Thymus (tissue), 14 donors: ENCODE measurements at places on chromosomes 2 and 18. TPM values are rescaled to one million over a fixed set of nuclear protein-coding genes. Genes with fewer than 3 reads are reported as not detected.

GRCh38 chr2:163794635-163795034 is 58.8 kb upstream of the FIGN start:
- H3K27ac ChIP-seq: no peak overlapping the region
- no peaks in the 10 kb centered on the region for H3K4me1 ChIP-seq
- no peaks in the 10 kb centered on the region for H3K27me3 ChIP-seq

DNA sequence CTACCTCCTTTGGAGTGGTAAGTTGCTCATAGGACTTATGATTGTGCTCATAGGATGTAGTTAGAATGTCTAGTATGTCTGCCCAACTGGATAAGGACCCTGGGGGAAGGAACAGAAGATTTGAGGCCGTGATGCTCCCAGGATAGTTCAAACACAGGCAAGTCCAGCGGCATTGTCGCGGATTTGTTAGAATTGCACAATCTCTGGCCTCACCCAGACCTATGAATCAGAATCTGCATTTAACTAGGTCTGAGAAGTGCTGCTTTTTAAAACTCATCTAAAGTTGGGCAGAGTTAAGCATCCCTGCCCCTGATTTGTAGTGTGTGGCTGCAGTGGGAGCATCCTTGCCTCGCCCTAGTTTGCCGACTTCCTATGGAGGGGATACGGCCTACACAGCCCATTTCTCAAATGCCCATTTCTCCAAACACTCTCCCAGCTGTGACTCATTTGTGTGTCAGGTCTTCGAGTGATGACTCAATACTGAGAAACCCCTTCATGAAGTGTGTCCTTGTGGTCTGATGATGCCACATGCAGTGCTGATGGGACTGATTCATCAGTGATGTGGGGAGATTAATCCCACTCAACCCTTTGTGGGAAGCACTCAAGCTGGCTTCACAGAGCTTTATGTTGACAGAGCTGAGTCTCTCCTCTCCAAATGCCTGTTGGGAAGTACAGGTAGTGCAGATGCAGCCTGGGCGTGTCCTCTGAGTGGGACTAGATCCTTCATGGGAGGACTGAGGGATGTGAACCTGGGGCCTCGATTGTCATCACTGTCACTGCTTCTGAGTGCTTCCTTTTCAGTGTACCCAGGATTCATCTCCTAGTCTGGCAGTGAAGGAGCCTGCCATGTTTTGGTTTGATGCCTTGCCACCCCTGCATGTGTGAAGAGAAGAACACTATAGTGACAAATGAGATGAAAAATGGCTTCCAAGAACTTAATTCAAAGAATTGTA is 18.7 kb downstream of the SMIM21 start:
- no peak overlapping the region for H3K4me3 ChIP-seq
- DNase-seq: no peak
- H3K27me3 ChIP-seq: no peaks in the 10 kb centered on the region
- no peaks in the 10 kb centered on the region for H3K36me3 ChIP-seq

The UGT1A10 gene
- total RNA-seq: 0.09 TPM

GRCh38 chr2:53512071-53512826 is 255.4 kb upstream of the CHAC2 start:
- DNase-seq: no peak
- H3K27me3 ChIP-seq: no peaks in the 10 kb centered on the region
- no peaks in the 10 kb centered on the region for H3K4me1 ChIP-seq
- no peak overlapping the region for H3K4me3 ChIP-seq

The IL1RN gene
- total RNA-seq: 2.7 TPM

The DHX57 gene
- 13.8 TPM for total RNA-seq

DNA sequence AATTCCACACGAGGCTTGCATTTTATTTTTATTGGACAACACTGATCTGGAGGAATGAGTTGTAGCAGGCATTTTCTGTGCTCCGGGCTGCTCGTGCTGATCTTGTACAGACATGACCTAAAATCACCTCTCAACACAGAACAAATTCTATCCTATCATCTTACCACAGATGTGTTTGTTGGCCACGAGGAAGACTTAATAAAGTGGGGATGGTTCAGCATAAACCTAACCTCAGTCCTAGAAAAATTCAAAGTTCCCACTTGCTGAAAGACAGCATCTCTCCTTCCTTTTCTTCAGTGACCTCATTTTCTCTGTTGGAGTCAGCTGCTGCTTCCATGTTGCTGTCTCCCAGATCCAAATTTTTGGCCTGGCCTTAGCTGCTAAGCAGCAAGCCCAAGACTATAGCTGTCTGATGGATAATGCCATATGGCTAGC is 45.3 kb downstream of the RBKS start:
- H3K36me3 ChIP-seq: no peaks in the 10 kb centered on the region
- H3K27me3 ChIP-seq: no peaks in the 10 kb centered on the region
- no peak overlapping the region for H3K27ac ChIP-seq

DNA sequence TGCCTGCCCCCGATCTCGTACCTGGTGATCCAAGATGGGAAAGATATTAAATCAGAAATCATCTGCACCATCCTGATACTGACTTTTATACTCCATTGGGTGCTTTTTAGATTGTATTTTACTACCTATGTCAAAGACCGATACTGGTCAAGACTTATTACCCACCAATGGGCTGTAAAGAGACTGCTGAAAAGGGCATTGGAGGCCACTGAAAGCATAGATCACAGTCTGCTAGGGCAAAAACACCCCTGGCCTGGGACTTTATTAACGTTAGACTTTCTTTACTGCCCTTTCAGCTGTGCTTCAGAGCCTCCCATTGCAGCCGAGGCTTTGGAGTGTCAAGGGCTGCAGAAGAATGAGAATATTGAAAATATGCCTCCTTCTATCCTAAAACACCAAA is 472.8 kb upstream of the DDX18 start:
- H3K27ac ChIP-seq: no peak overlapping the region
- H3K4me1 ChIP-seq: no peaks in the 10 kb centered on the region
- H3K4me3 ChIP-seq: no peak overlapping the region

GRCh38 chr2:110904779-110905148 is 172.4 kb downstream of the ACOXL start:
- no peaks in the 10 kb centered on the region for H3K36me3 ChIP-seq
- H3K4me1 ChIP-seq: peaks cover 2% of the 10 kb centered on the region
- no peak overlapping the region for H3K27ac ChIP-seq
- H3K4me3 ChIP-seq: no peak overlapping the region
- no peak for DNase-seq

- H3K27me3 ChIP-seq: peaks cover 72% of the 10 kb centered on the region
- H3K4me1 ChIP-seq: peaks cover 3% of the 10 kb centered on the region
- no peak overlapping the region for H3K27ac ChIP-seq
- no peaks in the 10 kb centered on the region for H3K36me3 ChIP-seq
Observed at GRCh38 chr2:119431976-119432850, 559 bp downstream of the TMEM37 start.

The VWA3B gene
- 3.2 TPM for total RNA-seq
